ENCODE measurements at places on chromosomes 13 and 19.
A peak's percentile ranks its signal among the peaks of the same experiment; 100 is the strongest.

DNA sequence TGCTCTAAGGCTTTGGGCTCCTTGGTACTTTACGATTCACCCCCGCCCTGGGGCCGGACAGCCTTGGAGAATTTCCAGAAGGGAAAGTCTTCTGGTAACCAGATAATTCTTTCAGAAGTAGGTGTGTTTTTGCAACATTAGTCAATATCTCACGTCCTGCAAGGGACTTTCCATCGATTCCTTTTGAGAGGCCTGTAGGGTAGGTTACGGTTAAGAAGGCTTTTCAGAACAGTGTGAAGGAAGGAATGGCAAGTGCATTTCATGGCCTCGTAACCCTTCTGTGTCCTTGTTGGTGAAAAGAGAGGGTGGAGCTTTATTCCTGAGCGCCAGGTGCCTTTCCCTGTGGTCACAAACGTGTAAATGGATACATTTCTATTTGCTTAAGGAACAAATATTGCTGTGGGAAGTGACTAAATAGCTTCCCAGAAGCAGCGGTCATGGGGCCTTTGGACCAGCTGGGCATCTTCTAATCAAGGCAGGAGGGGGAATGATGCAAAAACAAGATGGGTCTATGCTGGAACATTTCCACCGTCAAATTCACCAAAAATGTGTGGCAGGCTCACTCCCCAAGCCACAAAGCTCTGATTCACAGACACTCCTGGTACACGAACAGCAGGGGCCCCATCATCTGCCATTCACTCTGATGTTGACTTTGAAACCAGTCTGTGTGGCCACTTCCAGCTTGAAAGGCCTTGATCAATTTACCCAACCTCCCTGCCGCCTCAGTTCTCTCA lies 99.2 kb downstream of the ANKRD10 start:
- no peak for DNase-seq

DNA sequence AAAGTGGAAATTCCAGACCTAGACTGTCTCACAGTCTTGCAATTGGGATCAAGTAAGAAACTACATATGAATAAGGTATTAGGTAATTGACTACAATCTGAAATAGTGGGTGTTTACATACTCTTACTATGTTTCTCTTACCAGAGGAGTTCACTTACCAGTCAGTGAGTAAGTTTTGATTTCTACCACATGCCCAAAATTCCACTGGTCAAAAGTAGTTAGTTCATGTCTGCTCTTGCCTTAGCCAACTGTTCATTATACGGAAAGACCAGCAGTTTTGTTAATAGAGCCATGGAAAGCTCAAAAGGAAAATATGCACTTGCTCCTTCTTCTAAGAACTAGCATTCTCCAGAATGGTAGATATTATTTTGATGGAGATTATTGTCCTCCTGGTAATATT lies 490.8 kb downstream of the RFC3 start:
- no peak for DNase-seq

GRCh38 chr13:79943346-79944023 lies 397.4 kb downstream of the SPRY2 start:
- DNase-seq, result no peak

DNA sequence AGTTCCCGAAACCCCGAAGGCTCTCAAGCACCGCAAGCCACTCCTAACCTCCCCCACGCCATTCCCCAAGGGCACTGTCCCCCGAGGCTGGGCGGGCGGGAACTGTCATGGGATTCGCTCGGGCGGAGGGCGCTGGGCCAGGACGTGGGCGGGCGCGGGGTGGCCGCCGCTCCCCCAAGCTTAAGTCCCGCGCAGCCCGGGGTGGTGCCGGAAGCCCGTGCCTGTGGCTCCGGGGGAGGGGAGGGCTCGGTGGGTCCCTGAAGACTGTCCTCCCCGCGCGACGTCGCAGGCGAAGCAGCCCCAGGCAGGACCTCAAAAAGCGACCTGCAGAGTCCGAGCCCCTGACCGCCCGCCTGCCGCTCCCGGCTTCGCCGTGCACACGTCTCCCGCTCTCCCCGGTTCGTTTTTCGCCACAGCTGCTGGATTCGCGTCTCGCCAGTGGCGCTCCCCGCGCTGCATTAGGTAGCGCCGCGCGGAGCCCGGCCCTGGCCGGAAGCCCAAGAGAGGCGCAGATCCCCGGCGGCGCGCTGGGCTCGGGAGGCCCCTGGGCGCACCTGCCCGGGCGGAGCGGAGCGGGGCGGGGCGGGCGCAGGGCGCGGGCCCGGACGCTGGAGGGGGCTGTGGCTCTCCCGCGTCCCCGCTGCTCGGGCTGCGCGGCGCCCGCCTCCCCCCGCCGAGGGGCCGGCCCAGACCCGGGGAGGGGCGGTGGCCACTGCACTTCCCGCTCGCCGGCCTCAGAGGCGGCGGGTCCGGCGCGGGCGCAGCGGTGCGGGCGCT lies at the start of gene FARP1:
FARP1 (plus strand) TSS at position 715 of the 777 bp plus-strand sequence. CDS start 70,149 bp downstream, outside the sequence.
- peak; percentile 8 for DNase-seq

GRCh38 chr19:33376941-33377557 lies 3.5 kb downstream of the CEBPG start:
- DNase-seq, result no peak

DNA sequence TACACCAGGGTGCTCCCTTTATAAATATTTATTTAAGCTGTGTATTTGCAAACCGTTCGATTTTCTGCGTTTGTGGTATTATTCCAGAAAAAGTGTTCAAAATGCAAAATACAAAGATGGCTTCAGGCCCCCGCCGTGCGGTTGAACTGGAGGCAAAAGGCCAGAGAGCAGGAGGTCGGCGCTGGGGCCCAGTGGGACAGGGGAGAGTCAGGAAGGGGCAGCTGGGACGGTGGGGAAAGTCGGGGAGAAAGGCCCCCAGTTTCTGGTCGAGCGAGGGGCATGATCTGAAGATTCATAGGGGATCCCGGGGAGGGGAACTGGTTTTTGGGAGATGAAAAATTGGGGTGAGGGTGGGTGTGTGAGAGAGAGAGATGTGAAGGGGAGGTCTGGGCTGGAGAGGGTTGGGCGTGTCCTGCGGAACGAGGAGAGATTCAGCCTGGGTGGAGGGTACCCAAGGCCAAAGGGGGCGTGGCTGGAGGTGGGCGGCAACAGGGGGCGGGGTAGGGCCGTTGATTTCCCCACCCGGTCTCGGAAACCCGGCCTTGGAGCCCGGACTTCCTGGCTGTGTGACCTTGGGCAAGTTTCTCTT lies 678 bp downstream of the ISOC2 start:
- DNase-seq, result peak; percentile 89

DNA sequence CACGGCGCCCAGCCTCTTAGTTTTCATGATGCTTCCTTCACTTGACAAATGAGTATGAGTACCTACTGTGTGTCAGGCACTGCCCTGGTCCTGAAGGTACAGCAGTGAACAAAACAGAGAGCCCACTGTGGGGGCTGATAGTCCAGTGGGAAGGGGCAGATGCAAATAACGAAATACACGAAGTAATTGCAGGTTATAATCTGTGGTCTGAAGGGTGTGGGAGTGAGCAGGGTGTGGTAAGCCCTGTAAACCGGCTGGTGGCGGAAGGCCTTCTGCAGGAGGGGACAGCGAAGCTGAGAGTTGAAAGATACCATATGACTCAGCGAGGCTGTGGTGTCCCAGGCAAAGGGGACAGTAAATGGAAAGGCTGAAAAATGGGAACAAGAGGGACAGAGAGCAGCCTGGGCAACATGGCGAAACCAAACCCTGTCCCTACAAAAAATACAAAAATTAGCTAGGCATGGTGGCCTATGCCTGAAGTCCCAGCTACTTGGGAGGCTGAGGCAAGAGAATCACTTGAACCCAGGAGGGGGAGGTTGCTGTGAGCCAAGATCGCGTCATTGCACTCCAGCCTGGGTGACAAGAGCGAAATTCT lies 60.5 kb downstream of the MAP4K1 start:
- peak; percentile 83 for DNase-seq

DNA sequence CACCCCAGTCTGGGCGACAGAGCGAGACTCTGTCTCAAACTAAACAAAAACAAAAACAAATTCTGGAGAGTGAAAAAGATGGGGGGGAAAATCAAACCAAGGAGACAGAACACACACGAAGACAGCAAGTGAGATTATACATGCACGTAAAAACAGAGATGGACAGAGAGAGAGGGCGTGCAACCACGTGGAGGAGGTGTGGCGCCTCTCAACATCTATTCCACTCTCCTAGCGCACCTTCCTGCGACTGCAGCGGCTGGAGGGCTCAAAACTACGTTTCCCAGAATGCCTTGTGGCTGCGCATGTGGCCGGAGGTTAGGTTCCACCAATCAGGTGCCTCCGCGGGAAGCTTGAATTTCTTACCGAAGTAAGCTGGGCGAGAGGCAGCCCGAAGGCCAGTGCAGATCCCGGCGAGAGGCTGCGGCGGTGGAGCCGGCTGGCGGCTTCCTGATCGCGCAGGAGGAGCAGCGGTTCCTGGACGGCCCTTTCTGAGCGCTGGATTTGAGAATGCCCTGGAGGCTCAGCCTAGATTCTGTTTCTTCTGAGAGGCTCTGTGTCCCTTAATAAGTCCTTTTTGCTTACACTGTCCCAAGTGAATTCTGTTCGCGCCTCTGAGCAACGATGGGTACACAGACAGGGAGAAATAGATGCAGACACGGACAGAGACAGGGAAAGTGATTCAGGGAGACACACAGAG lies 13.1 kb upstream of the NANOS2 start:
- peak; percentile 91 for DNase-seq

DNA sequence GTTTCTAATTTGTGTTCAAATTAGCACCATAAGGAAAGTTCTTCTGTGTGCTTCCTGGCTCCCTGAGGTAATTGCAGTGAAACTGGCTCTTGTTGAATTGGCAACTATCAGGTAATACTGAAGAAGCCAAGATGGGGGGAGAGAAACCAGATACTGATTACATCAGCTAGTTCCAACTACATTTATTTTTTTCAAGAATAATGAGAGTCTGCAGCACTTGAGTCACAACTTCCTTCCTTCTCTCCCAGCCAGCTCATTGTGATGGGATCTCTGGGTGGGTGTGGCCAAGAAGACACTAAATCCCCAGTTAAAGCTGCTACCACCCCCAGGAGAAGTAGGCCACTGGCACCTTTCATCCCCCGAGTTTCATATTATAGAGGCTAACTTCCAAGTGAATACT lies 100.7 kb upstream of the RXFP2 start:
- DNase-seq, result no peak

DNA sequence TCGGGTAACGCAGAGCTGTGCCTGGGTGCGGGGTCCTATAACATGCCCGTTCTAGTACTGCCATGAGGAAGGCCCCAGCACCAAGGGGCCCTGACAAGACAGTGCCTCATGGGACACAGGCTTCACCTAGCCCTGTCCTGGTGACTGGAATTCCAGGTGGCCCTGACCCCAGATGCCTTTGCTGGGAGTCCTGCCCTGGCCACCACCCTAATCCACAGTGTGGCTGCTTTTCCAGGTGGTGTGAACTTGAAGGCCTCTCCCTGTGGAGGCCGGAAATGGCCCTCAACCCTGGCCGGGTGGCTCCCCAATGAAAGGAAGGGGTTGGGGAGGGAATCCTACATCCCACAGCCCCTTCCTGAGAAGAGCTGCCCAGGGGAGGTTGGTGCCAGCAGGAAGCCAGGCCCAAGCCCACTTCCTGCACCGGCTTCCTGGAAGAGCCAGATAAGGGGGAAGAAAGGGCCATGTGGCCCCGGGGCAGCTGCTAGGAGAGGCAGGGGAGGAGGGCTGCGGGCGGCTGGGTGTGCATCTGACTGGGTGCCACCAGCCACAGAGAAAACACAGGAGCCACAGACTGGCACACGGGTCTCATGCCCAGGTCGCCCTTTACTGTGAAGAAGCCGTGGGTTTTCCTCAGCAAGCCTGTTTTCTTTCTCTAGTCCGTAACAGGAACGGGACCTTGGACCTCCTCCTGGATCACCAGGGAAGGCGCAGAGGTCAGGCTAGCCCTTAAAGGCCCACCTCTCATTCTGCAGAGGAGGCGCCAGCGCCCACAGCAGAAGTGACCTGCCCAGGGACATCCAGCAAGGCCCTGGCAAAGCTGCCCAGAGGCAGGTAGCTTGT lies 4.7 kb downstream of the LSM4 start:
- DNase-seq, result peak; percentile 93

- no peak for DNase-seq
These were observed 423.8 kb upstream of the GPC6 start for GRCh38 chr13:92802776-92803175.

DNA sequence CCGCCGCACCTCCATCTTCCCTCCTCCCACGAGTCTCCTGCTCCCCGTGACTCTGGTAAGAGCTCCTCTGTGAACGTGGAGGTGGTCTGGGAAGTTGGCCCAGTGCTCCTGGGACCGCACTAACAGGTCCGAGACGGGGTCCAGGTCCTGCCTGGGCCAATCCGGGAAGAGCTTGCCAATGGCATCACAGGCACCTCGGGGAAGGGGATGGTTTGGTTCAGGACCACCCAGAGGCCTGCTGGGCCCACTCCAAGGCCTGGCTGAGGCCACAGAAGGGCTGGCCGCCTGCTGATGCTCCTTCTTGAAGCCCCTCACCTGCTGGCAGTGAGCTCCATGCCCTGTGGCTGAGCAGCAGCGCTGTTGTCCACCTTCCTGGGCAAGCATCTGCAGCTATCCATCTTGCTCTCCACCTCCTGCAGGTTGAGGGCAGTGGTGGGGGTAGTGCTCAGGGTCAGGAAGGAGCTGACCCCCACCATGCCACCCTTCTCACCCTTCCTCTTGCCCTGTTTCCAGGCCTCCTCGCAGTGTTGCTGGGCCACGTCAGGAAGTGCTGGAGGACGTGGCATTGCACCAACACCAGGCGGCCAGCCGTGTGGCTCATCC lies 41.2 kb upstream of the TPM4 start:
- no peak for DNase-seq

DNA sequence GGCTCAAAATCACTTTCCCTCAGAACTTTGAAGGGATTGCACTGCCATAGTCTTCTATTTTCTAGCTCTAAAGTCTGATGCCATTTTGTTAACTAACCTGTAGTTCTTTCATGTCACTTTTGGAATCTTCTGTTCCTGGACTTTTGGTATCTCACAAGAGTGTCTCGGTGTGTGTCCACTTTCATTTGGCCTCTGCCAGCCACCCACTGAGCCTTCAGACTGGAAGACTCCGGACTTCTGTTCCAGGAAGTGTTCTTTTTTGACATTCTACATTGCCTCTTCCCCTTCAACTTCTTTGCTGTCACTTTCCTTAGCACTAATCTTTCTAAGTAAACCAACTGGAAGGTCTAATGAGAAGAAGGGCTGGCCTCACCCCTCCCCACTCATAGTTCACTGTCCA lies 25.0 kb upstream of the LAMP1 start:
- DNase-seq, result no peak

- no peak for DNase-seq
These were observed 12.5 kb downstream of the PTPRH start for GRCh38 chr19:55196803-55197202.

Data from hematopoietic multipotent progenitor cell treated with erythropoietin and hydrocortisone succinate and interleukin-3 and kit ligand, for 8 days (in vitro differentiated cells).